ENCODE measurements at places on chromosomes 13 and 19.

- no peak for DNase-seq
- H3K4me3 ChIP-seq = peak overlapping the region; percentile 94
- H3K4me1 ChIP-seq = peaks cover 13% of the 10 kb centered on the region
- peak overlapping the region; percentile 64 for H3K27ac ChIP-seq
Measured at GRCh38 chr19:7292950-7293761, 1.1 kb downstream of the INSR start.

GRCh38 chr13:114112231-114112825, 20.1 kb downstream of the RASA3 start:
- H3K36me3 ChIP-seq = peaks cover 10% of the 10 kb centered on the region
- H3K4me3 ChIP-seq = no peak overlapping the region
- H3K27me3 ChIP-seq = no peaks in the 10 kb centered on the region
- no peak overlapping the region for H3K27ac ChIP-seq
- H3K4me1 ChIP-seq = peaks cover 9% of the 10 kb centered on the region

DNA sequence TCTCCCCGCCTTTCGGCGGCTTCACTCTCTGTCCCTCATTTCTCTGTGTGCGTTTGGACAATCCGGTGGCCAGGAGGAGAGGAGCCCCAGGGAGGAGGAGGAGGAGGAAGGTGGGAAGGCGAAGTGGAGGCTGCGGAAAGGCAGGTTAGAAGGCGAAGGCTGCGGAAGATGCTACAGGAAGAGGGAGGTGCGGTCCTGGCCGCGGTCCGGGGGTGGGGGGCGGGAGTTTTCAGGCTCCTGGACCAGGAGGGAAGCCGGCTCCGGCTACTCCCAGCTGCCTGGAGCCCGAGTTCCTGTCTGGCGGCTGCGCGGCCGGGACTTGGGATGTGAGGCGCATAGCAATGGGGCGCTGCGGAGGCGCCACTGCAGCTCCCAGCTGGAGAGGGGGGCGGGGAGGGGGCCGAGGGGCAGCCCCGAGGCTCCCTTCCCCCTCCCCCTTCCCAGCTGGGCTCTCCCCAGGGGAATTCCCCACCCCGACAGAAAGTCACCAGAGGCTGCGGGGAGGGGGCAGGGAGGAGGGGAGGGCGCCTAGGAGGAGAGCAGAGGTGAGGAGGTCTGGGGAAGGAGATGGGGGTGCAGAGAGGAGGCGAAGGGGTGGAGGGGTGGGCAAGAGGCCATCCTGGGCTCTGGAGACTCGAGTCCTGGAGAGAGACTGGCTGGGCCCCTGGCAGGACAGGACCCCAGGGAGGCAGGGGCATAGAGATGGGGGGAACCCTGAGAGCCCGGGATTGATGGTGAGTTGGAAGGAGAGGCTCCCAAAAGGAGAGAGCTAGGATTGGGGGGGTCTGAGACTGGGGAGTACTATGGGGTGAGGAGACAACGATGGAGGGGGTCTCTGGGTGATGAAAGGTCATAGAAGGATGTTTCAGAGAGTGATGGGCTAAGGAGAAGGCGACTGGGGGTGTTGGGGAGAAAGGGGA, 2.0 kb downstream of the LRRC4B start:
- H3K4me3 ChIP-seq = peak overlapping the region; percentile 11
- H3K36me3 ChIP-seq = no peaks in the 10 kb centered on the region
- peaks cover 7% of the 10 kb centered on the region for H3K4me1 ChIP-seq
- peaks cover 13% of the 10 kb centered on the region for H3K27me3 ChIP-seq

GRCh38 chr19:35908010-35908441, at the start of gene TYROBP:
TSS of gene TYROBP (minus strand) at chr19:35908295. CDS start at chr19:35908228, 67 bp downstream.
- H3K27ac ChIP-seq = peak within 1 kb of the TSS; percentile 88
- H3K27me3 ChIP-seq = no peaks in the 10 kb centered on the region
- no peak for DNase-seq
- H3K4me3 ChIP-seq = no peak within 1 kb of the TSS
- no peaks in the 10 kb centered on the region for H3K36me3 ChIP-seq
- H3K4me1 ChIP-seq = peaks cover 53% of the 10 kb centered on the region

Measured in GM12878 (cell line).